ENCODE measurements at places on chromosomes 16 and 17.

GRCh38 chr16:14302399-14303181 lies 231.5 kb downstream of the MRTFB start:
- DNase-seq: peak; percentile 70

DNA sequence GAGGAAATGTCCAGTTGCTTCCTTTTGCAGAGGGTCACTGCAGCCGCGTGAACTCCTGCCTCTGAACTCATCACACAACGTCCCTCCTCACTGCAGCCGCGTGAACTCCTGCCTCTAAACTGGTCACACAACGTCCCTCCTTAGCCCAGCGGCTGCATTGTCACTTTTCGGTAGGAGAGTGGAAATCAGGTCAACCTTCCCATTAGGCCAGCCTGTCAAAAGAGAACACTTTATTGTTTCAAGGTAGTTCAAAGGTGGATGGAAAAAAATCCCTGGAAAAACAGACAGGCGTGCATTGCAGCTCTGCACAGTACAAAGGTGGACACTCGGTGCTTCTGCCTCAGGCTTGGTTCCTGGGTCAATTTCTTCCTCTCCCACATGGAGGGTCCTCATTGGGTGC lies 280.2 kb downstream of the FOXL1 start:
- DNase-seq: no peak

DNA sequence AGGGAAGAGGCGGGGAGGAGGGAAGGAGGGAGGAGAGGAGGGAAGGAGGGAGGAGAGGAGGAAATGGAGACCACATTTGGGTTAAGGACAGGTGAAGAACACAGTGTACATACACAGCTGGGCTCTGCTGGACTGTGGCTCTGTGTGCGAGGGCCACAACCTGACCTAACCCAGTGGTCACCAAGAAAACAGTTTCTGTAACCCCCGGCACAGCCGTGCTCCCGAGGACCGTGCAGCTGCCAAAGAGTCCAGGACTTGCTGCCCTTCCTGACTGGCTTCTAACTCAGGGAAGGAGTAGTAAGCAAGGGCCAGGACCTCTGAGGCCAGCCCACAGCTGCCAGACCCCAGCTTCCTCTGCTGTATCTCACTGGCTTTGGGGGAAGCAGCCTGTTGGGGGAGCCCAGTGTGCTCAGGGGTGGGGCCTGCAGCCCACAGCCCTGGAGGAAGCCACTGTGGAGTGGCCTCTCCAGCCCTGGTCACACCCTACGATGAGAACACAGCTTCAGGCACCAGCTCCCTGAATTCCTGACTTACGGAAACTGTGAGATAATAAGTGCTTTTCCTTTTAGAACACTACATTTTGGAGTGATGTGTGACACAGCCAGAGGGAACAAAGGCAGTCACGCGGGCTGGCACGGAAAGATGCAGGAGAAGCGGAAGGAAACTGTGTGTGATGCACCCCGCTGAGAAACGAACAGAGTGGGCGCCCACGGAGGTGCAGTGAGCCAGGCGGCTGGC lies 32.3 kb downstream of the SLC7A5 start:
- no peak for DNase-seq

GRCh38 chr16:28482026-28482425 lies 9.8 kb downstream of the CLN3 start:
- no peak for DNase-seq

- no peak for DNase-seq
These were observed 222.7 kb downstream of the LGALS9B start for GRCh38 chr17:20244671-20245070.

- no peak for DNase-seq
These were observed 20.2 kb downstream of the IL21R start for GRCh38 chr16:27421961-27422740.

DNA sequence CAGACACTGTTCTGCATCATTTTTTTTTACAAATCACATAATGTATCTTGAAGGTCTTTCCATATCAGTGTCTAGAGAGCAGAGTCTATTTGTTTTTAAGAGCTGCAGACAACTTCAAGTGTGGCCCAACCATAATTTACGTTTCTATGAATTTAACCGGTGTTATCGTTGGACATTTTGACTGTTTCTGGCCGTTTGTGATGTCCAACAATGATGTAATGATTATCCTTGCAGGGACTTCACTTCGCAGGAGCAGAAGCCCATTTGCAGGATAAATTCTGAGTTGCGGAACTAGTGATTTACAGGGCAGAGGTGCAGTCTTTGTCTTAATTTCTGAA lies 26.9 kb upstream of the HLF start:
- DNase-seq: no peak

GRCh38 chr17:63842173-63842539 lies 329 bp downstream of the SMARCD2 start:
- peak; percentile 63 for DNase-seq

DNA sequence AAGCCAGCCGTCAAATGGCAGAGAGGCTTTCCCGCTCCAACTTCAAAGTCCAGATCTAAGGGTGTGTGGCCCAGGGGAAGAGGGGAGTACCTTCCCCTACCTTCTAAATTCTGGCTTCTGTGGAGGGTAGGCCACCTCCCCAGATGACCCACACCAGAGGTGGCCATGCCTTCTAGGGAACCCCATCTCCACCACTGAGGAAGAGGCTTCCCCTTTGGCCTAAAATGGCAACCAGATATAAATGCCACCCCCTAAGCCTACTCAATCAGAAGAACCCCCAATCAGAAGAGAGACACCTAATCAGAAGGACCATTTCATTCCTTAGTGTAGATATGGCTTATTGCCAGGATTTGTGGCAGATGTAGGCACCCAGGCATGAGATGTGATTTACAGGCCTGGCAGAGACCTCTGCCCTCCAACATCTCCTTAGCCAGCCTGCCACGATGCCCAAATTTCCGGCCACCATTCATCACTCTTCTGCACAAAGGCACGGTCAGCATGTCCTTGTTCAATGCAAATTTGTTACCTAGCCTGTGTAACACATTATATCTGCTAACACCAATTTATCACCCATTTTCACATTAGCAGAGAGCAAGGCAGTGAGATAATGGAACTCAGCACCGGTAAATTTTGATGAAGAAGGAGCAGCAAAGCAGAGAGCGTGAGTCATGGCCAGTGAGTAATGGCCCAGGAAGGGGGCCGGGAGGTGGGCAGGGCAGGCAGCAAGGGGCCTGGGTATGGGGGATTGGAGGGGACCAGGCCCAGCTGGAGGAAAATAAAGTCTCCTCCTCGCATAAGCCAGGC lies 1.2 kb upstream of the MGAT5B start:
- no peak for DNase-seq

DNA sequence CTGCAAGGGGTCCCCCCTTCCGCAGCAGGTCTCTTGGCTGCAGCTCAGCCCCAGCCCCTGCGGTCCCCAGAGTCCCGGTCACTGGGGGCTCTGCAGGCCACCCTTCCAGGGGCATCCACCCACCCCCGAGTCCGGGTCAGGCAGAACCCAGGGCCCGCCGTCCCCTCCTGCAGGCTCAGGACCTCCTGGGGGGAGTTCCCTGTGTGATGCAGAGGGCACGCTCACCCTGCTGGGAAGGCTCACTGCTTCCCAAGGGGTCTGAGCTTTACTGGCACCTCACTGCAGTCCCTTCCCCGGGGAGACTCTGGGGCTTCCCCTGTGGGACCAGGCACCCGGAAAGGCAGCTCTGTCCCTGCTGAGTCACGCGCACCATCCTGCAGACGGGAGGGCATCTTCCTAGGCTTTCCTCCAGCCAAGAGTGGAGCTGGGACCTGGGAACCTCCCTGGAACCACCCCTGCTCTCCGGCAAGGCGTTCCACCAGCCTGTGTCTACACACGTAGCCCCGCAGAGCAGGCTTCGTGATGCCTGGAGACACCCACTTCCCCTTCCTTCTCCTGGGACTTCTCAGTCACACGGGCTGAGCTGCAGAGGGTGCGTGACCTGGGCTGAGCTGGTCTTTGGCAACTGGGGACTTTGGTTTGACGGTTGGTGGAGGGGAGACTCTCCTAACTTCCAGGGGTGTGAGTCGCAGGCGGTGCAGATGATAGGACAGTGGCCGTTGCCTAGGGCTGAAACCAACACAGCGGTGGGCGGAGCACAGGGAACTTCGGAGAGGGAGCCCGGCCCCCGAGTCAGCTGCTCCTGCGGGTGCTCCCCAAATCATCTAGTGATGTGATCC lies 23.4 kb downstream of the SLC25A10 start:
- DNase-seq: peak; percentile 29

DNA sequence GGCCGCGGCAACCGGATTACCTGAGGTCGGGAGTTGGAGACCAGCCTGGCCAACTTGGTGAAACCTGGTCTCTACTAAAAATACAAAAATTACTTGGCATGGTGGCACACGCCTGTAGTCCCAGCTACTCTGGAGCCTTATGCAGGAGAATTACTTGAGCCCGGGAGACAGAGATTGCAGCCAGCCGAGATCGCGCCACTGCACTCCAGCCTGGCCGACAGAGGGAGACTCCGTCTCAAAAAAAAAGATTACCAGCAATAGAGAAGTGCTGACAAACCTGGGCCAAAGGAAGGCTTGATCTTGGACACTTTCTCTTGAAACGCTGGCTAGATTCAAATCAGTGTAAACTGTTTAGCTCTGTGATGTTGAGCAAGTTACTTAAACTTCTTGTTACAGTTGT lies 4.3 kb downstream of the MT1H start:
- DNase-seq: no peak

GRCh38 chr17:28807925-28808634 lies 34.5 kb downstream of the FAM222B start:
- peak; percentile 18 for DNase-seq

- DNase-seq: no peak
These were observed 24.9 kb downstream of the TRIM16 start for GRCh38 chr17:15659236-15659635.

GRCh38 chr16:12390074-12390605 lies 413.5 kb downstream of the CPPED1 start:
- no peak for DNase-seq

DNA sequence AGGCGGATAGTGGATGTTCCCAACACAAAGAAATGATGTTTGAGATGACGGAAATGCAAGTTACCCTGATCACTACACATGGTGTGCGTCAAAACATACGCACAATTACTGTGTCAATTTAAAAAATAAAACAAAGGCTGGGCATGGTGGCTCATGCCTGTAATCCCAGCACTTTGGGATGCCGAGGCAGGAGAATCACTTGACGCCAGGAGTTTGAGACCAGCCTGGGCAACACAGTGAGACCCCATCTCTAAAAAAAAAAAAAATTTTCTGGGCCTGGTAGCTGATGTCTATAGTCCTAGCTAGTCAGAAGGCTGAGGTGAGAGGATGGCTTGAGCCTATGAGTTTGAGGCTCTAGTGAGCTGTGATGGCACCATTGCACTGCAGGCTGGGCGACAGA lies 51.8 kb downstream of the TEKT5 start:
- DNase-seq: no peak

- DNase-seq: no peak
These were observed 12.3 kb upstream of the MYCBPAP start for GRCh38 chr17:50495918-50496317.

- DNase-seq: no peak
These were observed 8.4 kb upstream of the SREBF1 start for GRCh38 chr17:17845046-17845775.

GRCh38 chr16:53770641-53771040 lies 66.7 kb downstream of the FTO start:
- no peak for DNase-seq

DNA sequence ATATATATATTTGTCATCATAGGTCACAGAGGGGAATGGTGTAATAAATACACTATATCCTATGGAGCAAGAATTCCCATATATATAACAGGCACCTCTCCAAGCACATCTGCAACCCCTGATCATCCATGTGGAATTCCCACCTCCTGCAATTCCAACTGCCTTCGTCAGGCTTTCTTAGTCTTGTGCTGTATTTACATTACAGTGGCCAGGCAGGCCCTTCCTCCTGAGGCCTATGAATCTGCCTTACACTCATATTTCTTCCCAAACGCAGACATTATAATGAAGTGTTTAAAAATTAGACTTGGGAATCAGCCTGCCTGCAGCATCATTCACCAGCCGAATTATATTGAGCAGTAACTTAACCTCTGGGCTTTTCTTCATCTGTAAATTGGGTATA lies 19.3 kb upstream of the DNAH9 start:
- DNase-seq: no peak

GRCh38 chr17:52470553-52470952 lies 312.0 kb upstream of the CA10 start:
- DNase-seq: no peak

- no peak for DNase-seq
These were observed 34.4 kb downstream of the CDRT4 start for GRCh38 chr17:15432807-15433611.

DNA sequence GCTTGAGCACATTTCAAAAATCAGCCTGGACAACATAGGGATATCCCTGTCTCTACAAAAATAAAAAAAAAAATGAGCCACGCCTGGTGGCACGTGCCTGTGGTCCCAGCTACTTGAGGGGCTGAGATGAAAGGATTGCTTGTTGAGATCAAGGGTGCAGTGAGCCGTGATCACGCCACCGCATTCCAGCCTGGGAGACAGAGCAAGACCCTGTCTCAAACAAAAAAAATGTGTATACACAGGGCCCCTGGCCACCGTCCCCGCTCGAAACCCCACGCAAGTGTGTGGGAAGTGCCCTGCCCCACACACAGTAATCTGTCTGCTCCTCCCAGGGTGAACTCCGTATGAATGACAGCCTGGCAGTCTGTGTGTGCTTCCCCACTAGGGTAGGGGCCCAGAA lies 93.0 kb upstream of the RPL38 start:
- DNase-seq: no peak

DNA sequence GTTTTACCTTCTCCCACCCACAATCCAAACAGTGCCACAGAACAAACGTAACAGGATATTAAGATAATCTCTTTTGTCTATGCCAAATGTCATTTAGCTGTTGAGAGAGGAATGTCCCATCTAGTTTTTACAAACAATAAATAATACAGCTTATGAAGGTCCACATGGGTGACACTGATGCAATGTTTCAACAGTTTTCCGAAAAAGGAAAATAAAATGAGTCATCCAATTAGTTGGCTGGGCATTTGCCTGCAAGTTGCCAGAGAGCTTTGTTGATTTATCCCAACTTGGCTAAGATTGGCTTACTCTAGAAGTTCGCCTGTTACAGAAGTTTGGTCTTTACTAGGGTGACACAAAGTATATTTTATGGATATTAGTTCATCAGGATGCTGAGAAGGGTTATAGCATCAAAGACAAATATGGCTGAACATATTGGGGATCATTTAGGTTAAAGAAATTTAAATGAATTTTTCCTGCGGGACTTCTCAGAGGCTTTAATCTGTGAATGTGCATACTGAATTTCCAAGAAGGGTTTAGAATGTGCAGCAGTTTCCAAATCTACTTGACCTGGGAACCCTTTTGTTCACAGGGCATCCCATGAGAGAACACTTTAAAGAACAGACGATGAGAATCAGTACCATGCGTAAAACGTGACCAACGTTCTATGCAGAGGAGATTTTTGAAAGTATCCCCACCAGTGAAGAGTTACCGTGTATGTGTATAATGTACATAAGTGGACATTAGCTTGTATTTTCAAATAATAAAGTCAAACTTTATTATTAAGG lies 73.1 kb downstream of the CDH13 start:
- no peak for DNase-seq

Measured in pancreas (tissue), 10 donors.